ENCODE measurements at places on chromosomes 4 and X. TPM values are rescaled to one million over a fixed set of nuclear protein-coding genes. Genes with fewer than 3 reads are reported as not detected.

- no peak overlapping the region for H3K4me3 ChIP-seq
- DNase-seq: no peak
- H3K36me3 ChIP-seq: no peaks in the 10 kb centered on the region
- peaks cover 4% of the 10 kb centered on the region for H3K27me3 ChIP-seq
Observed at GRCh38 chr4:180669680-180670079, 1573.5 kb upstream of the TENM3 start.

Gene SSX2B
- not detected for total RNA-seq

GRCh38 chr4:126710935-126711334 is 921.8 kb upstream of the INTU start:
- H3K4me1 ChIP-seq: no peaks in the 10 kb centered on the region
- no peak overlapping the region for H3K4me3 ChIP-seq
- no peaks in the 10 kb centered on the region for H3K27me3 ChIP-seq
- no peaks in the 10 kb centered on the region for H3K36me3 ChIP-seq
- no peak overlapping the region for H3K27ac ChIP-seq

GRCh38 chrX:153400146-153401132 is 711 bp downstream of the PNMA6E start:
- H3K4me3 ChIP-seq: no peak overlapping the region
- DNase-seq: peak; percentile 57
- no peaks in the 10 kb centered on the region for H3K27me3 ChIP-seq
- no peaks in the 10 kb centered on the region for H3K36me3 ChIP-seq
- peak overlapping the region; percentile 4 for H3K27ac ChIP-seq

GRCh38 chr4:175427751-175428150 is 384.3 kb downstream of the GPM6A start:
- H3K27ac ChIP-seq: no peak overlapping the region
- H3K36me3 ChIP-seq: no peaks in the 10 kb centered on the region
- DNase-seq: no peak
- H3K4me3 ChIP-seq: no peak overlapping the region

Gene RPS6KA6
- total RNA-seq: 0.30 TPM

DNA sequence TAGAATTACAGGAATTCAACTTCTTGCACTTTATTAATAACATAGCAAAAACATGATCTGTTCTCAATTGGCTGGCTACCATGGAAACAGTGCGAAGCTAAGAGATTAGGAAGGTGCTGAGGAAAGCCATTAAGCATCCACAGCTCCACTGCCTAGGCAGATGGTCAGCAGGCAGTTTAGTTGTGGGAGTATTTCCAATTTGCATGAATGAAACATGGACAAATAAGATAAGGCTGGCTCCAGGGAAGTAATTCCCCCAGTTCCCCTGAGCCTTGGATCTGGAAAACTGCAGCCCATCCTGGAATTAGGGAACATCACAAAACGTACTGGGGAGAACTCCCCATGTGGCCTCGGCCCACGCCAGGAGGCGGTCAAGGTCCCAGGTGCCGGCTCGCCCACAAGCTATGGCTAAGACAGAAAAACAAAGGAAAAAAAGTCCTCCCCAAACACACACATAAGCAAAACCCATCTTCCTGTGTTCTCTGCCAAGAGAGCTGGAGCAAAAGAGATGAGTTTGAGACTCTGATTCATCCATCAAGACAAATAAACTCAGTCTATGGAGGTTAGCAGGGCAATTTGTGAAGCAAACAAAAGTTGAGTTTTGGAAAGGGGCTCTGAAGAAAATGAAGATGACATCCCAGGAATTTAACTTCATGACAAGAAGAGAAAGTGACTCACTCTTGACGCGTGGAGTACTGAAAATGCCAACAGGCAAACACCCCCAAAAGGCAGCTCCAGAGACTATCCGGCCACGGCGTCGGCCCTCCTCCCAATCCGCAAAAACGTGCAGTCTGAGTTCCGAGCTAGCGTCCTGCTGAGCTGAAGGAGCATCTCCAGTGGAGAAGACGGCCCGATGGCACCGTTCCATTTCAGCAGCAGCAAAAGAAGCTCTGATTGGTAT is 45.1 kb downstream of the IGFBP7 start:
- H3K4me3 ChIP-seq: no peak overlapping the region
- peaks cover 18% of the 10 kb centered on the region for H3K27me3 ChIP-seq
- H3K36me3 ChIP-seq: no peaks in the 10 kb centered on the region
- DNase-seq: no peak

GRCh38 chr4:169484485-169484884 is 127.9 kb downstream of the NEK1 start:
- H3K36me3 ChIP-seq: peaks cover 4% of the 10 kb centered on the region
- no peaks in the 10 kb centered on the region for H3K27me3 ChIP-seq
- H3K4me3 ChIP-seq: no peak overlapping the region
- peak overlapping the region; percentile 45 for H3K27ac ChIP-seq
- H3K4me1 ChIP-seq: no peaks in the 10 kb centered on the region

Gene ZCCHC12
- total RNA-seq: not detected

DNA sequence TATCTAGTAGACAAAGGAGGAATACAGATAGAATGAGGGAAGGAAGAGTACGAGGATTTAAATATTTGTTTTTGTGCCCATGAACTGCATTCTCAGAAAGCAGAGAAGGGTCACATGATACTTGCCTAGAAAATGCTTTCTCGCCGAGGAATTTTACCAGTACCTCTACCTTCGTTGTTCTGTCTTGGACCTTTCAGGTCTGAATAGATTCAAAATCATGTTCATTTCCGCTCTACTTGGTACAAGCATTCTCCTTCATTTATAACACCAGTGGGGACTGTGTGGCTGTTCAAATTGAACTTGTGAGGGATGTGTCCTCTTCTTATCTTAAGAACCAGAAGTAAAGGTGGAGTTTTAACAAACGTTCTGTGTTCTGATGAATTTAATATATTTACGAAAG is 1.9 kb downstream of the USP38 start:
- no peaks in the 10 kb centered on the region for H3K27me3 ChIP-seq
- H3K4me1 ChIP-seq: peaks cover 58% of the 10 kb centered on the region
- peak overlapping the region; percentile 98 for H3K27ac ChIP-seq
- peaks cover 12% of the 10 kb centered on the region for H3K36me3 ChIP-seq
- DNase-seq: no peak

DNA sequence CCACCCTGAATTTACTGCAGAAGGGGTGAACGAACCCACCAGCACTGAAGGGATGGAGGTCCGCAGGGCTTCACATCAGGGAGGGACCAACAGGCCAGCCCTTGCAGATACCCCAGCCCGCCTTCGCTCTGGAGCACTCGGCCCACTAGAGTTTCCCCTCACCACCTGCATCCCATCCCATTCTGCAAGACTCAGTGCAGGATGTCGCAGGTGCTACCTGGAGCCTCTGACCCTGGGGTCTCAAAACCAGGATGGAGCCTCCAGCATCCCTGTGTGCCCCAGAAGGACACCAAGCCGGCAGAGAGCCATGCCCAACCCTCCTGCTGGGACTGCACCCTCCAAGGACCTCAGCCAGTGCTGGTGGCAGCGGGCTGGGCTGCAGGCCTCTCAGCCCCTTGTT is 57.6 kb upstream of the ADRA2C start:
- H3K27me3 ChIP-seq: peaks cover 44% of the 10 kb centered on the region
- no peak overlapping the region for H3K4me3 ChIP-seq

Gene COX7B2
- total RNA-seq: not detected

- peaks cover 19% of the 10 kb centered on the region for H3K4me1 ChIP-seq
- no peaks in the 10 kb centered on the region for H3K36me3 ChIP-seq
- no peak overlapping the region for H3K4me3 ChIP-seq
- no peak for DNase-seq
- peak overlapping the region; percentile 73 for H3K27ac ChIP-seq
- H3K27me3 ChIP-seq: no peaks in the 10 kb centered on the region
Observed at GRCh38 chr4:142473218-142473959, 372.7 kb downstream of the INPP4B start.

DNA sequence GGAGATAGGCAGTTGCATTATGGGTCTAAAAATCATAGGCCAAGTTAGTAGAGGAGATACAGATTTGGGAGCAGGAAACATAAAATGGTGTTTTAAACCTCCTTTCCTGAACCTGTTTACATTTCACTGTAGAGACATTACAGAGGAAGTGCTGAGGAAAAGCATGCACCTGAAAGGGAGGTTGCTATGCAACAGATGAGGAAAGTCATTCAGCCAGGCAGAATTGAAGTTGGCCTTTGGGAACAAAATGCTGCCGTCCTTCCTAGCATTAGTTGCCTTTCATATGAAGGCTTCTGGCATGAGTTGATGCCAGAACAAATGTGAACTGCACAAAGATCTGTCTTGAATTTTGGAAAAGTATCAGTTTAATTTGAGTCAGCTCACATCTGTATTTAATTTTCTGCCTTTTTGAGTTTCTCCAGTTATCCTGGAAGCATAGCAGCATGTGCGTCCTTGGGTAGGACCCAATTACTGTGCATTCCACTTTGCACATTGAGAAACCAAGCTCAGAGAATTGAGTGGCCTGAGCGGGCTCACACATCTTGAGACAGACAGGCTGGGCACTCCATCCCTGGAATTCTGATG is 38.2 kb downstream of the MAGED1 start:
- no peaks in the 10 kb centered on the region for H3K4me1 ChIP-seq
- no peak overlapping the region for H3K27ac ChIP-seq
- no peaks in the 10 kb centered on the region for H3K36me3 ChIP-seq
- no peak overlapping the region for H3K4me3 ChIP-seq

Gene GAGE12H
- total RNA-seq: not detected

All from T-helper 17 cell (primary cell).